D721Med (cell line): ENCODE measurements at places on chromosomes 5 and 9.

- peak; percentile 81 for DNase-seq
Measured at GRCh38 chr5:177362610-177363507, 5.1 kb downstream of the RGS14 start.

DNA sequence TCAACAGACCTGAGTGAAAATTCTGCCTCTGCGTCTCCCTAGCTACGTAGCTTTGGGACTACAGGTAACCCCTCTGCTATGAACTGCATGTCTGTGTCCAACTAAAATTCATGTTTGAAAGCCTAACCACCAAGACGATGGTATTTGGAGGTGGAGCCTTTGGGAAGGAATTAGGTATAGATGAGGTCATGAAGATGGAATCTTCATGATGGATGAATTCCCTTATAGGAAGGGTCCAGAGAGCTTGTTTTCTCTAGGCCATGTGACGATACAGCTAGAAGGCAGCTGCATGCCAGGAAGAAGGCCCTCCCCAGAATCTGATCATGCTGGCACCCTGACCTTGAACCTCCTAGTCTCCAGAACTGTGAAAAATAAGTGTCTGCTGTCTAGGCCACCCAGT is 296.4 kb downstream of the SLIT3 start:
- no peak for DNase-seq

GRCh38 chr9:76444322-76444929 is 14.6 kb upstream of the GCNT1 start:
- DNase-seq = no peak

- DNase-seq = no peak
Measured at GRCh38 chr9:110143950-110144545, 63.9 kb downstream of the C9orf152 start.

DNA sequence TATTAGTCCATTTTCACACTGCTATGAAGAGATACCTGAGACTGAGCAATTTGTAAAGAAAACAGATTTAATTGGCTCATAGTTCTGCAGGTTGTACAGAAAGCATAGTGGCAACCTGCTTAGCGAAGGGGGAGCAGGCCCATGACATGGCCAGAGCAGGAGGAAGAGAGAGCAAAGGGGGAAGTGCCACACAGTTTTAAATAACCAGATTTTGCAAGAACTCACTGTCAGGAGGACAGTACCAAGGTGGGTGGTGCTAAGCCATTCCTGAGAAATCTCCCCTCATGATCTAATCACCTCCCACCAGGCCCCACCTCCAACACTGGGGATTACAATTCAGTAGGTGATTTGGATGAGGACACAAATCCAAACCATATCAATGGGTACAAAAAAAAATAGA is 16.8 kb upstream of the PCSK5 start:
- DNase-seq = no peak

DNA sequence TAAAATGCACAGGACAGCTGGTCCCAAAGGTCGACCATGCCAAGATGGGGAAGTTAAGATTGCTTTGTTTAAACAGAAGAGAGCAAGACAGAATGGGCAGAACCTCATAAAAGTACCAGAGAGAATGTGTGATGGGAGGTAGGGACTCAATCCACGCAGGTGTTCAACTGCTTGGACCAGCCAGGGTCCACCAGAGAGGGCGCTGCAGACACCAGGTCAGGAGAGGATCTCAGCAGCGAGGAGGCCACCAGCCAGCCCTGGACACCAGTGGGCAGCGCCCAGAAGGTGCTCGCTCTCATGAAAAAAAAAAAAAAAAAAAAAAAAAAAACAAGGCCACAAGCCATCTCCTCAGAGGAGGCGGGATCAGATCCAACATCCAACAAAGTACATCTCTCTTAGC is 81.8 kb downstream of the SHC3 start:
- no peak for DNase-seq

DNA sequence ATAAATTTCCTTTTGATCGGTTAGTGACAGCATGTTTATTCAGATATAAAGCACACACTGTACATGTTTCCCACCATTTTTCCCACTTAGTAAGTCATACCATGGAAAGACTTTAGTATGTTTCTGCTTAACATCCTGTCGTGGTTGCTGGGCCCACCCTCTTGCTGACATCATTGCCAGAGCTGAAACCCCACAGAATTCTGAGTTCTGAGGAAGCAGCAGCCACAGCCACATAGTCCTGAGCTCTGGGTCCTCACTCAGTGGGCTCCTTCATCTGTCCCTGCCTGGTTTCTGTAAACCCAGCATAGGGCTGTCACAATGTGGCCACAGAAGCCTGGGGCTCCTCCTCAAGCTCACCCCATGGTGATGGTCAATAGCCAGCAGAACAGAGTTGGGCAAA is 441.5 kb downstream of the ENC1 start:
- DNase-seq = no peak

DNA sequence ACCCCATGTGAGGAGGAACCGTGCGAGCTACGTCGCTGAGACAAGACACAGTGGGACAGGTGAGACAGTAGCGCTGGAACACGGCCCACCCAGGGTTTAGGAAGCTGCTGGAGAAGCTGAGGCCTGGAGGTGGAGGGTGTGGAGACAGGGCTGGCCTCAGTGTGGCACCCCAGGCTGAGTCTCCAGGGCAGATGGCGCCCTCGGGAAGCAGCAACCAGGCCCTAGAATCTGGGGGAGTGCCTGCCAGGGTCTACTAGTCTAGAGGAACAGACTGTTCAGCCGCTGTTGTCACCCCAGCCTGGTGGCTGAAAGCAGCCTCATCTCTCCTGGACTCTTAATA is 4.6 kb upstream of the TERT start:
- no peak for DNase-seq

- no peak for DNase-seq
Measured at GRCh38 chr9:37990404-37991015, 78.5 kb downstream of the SHB start.

DNA sequence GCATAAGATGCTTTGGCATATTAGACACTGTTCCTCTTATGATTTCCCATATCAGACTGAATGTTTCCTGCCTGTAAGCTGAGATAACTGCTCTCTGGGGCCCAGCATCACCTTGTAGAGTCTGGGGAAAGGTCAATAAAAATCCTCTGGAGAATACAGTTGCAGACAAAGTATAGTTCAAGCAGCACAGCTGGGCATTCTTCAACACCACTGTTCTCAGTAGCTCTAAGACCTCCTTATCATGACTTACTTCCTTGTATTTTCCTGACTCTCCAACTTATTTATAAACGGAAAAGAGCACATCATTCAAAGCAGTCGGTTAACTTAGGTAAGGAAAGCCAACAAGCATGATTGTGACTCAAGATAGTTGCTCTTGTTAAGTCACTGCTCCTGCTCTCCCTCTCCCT is 208.7 kb upstream of the RASEF start:
- no peak for DNase-seq

GRCh38 chr9:3329361-3329760 is 196.4 kb downstream of the RFX3 start:
- no peak for DNase-seq

DNA sequence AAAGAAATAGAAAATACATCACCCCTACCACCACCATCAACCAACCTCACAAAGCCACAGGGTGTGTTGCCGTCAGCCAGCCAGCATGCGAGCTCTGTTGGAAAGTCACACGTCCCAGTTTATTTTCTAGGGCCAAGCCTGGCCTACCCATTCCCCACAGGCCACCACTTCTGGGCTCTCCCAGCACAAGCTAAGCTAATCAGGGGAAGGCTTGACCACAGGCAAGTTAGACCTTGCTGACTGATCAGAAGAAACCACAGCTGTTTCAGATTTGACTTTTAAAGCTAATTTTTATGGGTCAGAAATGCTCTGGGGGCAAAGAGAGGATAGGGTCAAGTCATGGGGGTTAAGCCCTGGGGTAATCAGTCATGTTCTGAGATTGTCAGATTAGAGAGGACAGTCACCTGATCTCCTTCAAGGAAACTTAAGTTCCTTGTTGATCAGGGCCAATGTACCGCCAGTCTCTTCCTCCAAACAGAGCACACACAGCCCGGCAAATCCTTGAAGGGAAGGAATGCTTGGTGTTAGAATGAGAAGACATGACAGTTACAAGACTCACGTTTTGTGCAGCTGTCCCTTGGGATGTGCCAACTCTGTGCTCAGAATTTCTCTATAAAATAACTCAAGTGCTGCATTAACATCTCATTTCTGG is 7.6 kb downstream of the SHB start:
- no peak for DNase-seq

DNA sequence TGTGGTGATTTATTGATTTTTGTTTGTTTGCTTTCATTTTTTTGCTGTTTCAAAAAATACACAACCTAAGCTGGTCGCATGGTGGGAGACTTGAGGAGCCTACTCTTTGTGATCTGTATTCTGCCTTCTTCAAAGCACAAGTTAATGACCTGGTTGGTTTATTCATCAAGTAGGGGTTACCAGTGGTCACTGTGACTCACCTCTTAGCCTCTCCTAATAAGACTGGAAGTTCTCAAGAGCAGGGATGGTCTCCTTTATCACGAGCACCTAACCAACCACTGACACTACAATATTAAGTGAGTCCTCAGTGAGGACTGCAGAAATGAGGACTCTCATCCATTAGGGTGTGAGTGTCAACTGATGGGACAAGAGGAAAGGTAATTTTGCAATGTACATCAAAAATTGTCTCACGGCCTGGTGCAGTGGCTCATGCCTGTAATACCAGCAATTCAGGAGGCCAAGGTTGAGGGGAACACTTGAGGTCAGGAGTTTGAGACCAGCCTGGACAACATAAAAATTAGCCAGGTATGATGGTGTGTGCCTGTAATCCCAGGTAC is 13.6 kb upstream of the MTMR12 start:
- DNase-seq = no peak
